PC-3 (cell line): ENCODE measurements at places on chromosomes 1 and 21. TPM values are rescaled to one million over a fixed set of nuclear protein-coding genes. Genes with fewer than 3 reads are reported as not detected.

- peak; percentile 29 for DNase-seq
Observed at GRCh38 chr1:13757693-13758092, 57.7 kb downstream of the PRDM2 start.

DNA sequence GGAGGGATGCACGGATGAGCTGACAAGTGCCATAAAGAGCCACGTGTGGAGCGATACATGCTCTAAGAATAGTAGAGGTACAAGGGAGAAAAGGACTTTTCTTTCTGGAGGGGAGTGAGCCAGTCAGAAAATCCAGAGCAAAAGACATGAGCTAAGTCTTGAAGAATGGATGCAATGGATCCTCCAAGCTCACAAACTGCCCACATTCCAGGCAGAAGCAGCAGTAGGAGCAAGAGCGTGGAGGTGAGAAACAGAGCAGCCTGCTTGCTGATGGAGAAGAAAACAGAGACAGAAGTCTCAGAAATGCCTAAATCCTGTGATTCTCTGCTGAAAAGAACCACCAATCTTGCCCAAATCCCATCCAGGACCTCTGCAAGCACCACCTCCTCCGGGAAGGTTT, 78.2 kb upstream of the RALGPS2 start:
- DNase-seq = no peak

The MYBPH gene
- not detected in 2 replicates for total RNA-seq

GRCh38 chr1:30741239-30741894, 16.2 kb downstream of the LAPTM5 start:
- peak; percentile 46 for DNase-seq

DNA sequence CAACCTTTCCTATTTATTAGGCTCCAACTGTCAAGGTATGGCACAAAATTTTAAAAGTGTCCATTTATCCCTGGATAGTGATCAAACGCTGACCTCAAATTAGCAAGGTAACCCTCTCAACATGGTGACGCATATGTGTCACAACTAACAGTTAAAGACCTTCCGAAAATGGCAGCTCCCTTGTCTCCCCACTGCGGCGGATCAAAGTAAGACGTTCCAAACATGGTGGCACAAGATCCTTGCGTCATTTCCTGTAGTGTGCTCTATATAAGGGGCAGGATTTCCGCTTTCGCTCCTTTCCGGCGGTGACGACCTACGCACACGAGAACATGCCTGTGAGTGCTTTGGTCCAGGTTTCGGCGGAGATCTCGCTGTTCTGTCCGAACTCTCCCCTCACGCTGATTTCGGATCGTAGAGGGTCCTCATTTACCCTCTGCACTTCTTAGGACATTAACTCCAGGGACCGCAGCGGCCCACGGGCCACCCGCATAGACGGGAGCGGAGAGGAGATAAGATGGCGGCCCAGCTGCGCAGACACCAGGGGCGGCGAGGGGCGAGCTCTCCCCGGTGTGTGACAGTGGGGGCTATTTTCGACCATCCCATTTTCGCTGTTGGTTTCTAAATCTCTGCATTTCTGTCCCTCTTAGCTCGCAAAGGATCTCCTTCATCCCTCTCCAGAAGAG, at the start of gene RPS27:
Gene RPS27 (plus strand): TSS at position 295 of the 683 bp plus-strand sequence. CDS start 35 bp downstream, at position 330.
- DNase-seq = peak; percentile 99

DNA sequence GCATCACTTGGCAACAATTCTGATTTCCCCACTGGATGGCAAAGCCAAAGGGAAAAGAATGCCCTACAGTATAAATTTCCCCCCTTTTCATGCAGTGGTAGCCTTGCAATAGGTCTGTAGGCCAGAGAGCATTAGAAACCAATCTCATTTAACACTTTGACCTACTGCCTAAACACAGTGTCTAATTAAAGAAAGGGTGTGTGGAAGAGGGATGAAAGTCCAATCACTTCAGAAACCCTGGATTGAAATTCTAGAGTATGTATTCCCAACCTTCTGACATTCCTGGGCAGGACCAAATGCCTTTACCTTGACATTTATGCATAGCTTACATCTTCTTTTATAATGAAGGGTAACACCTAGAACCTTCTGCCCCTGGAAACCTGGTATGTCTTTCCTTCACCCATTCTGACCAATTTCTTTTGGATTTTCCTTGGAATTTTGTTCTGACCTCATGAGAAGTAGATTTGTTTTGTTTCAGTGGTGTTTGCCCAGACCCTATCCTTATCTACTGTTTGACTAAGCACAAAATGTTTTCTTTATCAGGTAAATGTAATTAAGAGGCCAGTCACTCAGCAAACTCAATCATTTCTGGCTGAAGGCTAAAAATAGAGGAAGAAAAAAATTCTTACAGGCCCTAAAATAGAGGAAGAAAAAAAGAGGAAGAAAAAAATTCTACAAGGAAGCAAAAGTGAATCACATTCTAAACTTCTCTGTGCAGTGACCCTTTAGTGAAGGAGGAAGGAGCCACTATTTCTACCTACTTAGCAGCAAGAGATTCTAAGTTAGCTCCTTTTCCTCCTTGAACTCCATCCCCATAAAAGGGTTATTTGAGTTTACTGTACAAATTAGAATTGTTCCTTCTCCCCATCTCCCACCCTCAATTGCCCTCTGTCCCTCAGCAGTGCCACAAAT, 129.5 kb upstream of the DSCAM start:
- no peak for DNase-seq

GRCh38 chr21:25424634-25425033, 182.6 kb downstream of the MRPL39 start:
- no peak for DNase-seq

- peak; percentile 92 for DNase-seq
Observed at GRCh38 chr1:85623061-85623471, 42.5 kb downstream of the CCN1 start.
